Stimulated activated CD4-positive, alpha-beta T cell treated with anti-CD3 and anti-CD28 coated beads, TNF-alpha, amount 100 ng/mL, for 1 hour (primary cell): ENCODE measurements at places on chromosomes 12 and 14.

DNA sequence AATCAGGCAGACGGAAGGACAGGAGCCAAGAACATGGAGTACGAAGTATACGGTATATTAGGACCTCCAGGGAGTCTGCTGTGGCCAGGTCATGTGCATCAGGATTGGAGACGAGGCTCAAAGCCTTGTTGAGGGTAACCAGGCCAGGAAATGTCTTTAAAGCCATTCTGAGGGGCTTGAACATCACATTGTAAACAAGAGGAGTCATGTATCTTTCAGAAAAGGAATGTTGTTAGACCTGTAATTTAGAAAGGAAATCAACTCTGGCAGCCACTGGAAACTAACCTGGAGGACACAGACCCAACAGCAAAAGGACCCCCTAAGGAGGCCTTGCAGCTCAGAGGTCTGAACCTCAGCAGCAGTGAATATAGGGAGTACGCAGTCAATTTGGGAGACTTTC lies 7.5 kb downstream of the MAP3K9 start:
- no peak for DNase-seq

DNA sequence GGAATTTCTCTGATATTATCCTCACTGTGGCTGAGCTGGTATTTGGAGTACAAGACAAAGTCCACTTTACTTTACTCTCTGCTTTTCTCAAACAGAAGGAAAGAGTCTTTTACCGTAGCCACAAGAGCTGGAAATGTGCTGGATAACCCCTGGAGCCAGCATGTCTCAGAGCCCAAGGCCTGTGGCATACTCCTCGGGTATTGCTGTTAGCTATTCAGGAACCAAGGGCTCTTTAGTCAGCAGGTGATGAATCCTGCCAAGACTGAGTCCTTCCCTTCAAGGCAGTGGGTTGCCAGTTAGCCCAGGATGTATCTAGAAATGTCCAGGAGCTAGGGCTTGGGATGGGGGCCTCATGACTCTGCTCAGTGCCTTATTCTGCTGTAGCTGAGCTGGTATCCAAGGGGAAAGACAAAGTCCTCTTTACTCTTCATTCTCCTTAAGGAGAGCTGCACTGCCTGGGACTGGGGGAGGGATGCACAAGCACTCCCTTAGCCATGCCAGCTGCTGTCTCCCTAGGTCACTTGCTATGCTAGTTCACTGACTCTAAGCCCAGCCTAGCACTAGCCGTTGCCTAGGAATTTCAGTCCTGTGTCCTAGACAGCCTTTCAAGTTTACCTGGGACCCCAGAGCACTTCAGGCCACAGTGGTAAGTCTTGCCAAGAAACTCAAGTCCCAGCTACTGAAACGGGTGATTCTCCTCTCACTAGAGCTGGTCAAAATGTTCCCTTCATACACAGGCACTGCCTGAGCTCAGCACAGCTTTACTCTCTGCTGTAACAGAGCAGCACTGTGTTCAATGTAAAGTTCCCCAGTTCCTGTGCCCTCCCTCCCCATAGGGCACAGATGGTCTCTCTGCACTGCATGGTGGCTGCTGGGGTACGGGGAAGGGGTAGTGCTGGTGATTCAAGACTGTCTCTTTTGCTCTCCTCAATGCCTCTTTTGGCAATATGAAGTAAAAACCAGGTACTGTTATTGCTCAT lies 136.4 kb downstream of the SLC35F4 start:
- no peak for DNase-seq

- no peak for DNase-seq
Observed at GRCh38 chr14:90272523-90272922, 16.2 kb downstream of the PSMC1 start.

DNA sequence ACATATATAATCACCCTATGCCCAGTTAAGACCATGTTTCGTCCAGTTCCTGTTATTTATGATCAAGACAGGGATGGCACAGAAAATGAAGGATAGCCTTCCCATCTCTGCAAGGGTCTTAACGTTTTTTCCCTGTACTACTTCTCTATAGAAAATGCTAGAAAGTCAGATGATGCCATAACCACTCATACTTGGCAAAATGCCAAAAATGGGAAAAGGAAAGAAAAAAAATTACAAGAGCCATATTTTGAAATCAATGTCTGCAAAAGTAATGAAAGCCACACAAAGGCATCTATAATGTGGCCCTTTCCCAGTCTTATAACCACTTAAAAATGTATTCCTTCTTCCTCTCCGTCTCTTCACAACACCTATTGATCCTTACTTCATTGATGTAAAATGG lies 1.8 kb upstream of the MYL6B start:
- DNase-seq, result no peak
